ENCODE measurements at places on chromosomes 1 and 21.
A peak's percentile ranks its signal among the peaks of the same experiment; 100 is the strongest.

DNA sequence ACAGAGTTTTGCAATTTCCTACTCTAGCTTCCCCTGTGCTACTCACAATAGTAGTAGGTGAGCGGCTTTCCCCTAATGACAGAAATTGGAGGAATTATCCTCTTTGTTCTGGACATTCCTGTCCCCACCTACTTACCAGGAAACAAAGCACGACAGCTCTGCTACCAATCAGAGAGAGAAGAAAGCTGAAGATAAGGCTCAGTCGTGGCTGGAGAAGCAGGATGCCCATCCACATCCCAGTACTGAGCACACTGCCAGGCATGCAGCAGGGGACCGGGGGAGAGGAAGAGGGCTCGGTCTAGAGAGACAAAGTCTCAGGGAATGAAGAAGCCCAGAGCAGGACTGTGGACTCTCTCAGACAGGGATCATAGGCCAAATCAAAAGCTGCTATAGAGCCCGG, 134.1 kb upstream of the KRTAP19-8 start:
- DNase-seq = no peak

- no peak for DNase-seq
These were observed 10.8 kb upstream of the PTPRC start for GRCh38 chr1:198628067-198628455.

DNA sequence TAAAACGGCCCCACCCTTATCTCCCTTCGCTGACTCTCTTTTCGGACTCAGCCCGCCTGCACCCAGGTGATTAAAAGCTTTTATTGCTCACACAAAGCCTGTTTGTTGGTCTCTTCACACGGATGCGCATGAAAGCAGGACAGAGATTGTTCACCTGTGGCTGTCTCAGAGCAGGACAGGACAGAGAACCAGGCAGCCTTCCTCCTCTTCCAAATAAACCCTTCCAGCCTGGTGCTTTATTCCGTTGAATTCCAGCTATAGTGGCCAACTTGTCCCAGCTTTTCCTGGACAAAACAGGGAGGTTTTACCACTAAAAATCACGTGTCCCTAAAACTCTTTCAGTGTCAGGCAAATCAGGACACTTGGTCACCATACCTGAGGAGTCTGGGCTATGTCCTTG, 9.5 kb upstream of the DMRTB1 start:
- no peak for DNase-seq

- no peak for DNase-seq
These were observed 31.7 kb downstream of the ARHGAP29 start for GRCh38 chr1:94205639-94206038.

DNA sequence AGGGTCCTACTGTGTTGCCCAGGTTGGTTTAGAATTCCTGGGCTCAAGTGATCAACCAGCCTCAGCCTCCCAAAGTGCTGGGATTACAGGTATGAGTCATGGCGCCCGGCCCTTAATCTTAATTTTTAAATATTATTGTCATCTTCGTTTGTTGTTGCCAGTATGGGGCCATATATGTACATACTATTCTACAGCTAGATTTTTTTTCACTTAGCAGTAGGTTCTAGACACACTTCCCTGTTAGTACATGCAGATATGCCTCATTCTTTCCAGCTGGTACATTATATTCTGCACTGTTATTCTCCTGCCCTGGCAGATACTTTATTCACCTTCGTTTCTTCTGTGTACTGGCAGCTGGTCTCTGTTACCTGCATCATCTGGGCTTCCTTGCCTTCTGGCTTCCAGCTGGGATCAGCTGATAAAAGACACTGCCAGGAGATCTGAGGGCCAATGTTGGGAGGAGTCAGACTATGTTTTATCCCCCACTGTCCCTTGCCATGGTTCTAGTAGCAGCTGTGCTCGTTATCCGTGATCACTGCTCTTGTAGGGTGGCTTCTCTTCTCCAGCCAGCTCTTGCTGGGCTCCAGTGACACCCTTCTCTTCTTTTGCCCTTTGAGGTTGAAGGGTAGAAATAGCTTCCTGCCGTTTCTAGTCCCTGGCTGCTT, 24.7 kb downstream of the ST3GAL3 start:
- DNase-seq = no peak

GRCh38 chr1:54460351-54460750, 54.2 kb upstream of the SSBP3 start:
- peak; percentile 70 for DNase-seq

- DNase-seq = no peak
These were observed 34.3 kb upstream of the KRTAP19-8 start for GRCh38 chr21:31072533-31072932.

GRCh38 chr1:3598522-3599285, 12.6 kb downstream of the MEGF6 start:
- no peak for DNase-seq

GRCh38 chr1:200526709-200527612, 93.6 kb downstream of the KIF14 start:
- no peak for DNase-seq

- no peak for DNase-seq
These were observed 967.6 kb downstream of the LTN1 start for GRCh38 chr21:28025111-28025510.
